ENCODE measurements at places on chromosomes 6 and 20. TPM values are rescaled to one million over a fixed set of nuclear protein-coding genes. Genes with fewer than 3 reads are reported as not detected.

TPX2 gene
- 54.6 TPM for polyA plus RNA-seq

DNA sequence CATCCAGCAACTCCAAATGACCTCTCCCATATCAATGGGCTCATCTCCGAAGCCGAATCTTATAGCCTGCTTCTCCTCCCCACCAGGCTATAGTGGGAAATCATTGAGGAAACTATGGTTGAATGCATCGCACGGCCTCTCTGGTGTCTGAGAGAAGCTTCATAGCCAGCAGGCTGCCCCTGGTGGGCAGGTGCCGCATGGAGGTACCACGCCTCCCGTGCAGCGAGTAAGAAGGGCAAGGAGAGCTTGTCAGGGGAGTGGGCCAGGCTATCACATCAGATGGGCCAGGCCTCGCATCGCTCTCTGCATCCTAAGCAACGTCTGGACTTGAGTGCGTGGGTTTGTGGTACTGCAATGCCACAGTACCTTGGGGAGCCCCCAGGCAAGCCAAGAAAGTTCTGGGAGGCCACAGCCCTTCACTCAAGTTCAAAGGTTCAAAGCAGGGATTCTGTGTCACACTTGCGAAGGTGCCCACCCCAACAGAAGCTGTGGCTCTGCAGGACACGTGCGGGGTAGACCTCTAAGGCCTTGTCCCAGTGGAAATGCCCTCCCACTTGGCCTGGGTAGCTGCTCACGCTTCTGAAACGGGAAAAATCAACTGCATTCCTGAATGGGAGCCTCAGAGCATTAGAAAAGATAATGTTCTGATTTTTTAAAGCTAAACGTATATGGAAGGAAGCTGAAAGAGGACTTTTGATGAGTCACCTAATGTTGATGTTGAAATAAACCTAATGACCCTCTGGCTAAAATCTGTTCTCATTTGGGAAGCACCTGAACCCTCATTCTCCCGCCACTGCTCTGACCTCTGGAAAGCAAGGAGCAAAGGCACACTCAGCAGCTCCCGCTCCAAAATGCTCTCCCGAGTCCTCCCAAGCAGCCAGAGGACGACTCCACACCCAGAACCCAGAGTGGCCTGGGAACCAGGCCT, 8.4 kb upstream of the IRF4 start:
- DNase-seq = no peak

- DNase-seq = no peak
These were observed 20.1 kb downstream of the IGF2R start for GRCh38 chr6:159988983-159989454.

MAP3K5 gene
- 2.9 TPM for polyA plus RNA-seq

WFDC5 gene
- not detected for polyA plus RNA-seq

- DNase-seq = no peak
These were observed 20.9 kb upstream of the EPM2A start for GRCh38 chr6:145756170-145756662.

DNA sequence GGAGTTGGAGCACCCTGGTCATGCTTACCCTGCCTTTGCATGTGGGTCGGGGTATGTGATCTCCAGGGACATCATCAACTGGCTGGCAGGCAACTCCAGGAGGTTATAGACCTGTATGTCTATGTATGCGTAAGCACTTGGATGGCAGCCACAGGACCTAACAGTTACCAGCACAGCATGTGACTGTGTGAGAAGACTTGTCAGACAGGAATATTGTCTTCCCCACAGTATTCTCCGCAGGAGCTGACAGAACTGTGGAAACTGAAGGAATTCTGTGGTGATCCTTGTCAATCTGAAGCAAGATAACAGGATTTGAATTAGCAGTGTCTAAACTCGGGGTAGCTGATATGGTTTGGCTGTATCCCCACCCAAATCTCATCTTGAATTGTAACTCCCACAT, 59.2 kb downstream of the TMEM244 start:
- no peak for DNase-seq

- DNase-seq = no peak
These were observed 23.5 kb downstream of the PLEKHG1 start for GRCh38 chr6:150622941-150623874.

DNA sequence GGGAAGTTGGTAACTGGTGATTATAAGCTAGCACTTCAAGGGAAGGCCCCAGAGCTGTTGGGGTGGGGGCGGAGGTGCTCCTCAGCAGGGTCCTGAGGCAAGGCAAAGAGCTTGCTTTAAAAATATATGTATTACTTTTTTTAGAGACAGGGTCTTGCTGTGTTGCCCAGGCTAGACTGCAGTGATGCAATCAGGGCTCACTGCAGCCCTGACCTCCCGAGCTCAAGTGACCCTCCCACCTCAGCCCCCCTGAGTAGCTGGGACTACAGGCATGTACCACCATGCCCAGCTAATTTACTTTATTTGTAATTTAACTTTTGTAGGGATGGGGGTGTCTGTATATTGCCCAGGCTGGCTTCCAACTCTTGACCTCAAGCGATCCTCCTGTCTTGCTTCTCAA, 87.2 kb downstream of the MYB start:
- no peak for DNase-seq

GRCh38 chr20:10848810-10849370, 175.1 kb upstream of the JAG1 start:
- no peak for DNase-seq

DNA sequence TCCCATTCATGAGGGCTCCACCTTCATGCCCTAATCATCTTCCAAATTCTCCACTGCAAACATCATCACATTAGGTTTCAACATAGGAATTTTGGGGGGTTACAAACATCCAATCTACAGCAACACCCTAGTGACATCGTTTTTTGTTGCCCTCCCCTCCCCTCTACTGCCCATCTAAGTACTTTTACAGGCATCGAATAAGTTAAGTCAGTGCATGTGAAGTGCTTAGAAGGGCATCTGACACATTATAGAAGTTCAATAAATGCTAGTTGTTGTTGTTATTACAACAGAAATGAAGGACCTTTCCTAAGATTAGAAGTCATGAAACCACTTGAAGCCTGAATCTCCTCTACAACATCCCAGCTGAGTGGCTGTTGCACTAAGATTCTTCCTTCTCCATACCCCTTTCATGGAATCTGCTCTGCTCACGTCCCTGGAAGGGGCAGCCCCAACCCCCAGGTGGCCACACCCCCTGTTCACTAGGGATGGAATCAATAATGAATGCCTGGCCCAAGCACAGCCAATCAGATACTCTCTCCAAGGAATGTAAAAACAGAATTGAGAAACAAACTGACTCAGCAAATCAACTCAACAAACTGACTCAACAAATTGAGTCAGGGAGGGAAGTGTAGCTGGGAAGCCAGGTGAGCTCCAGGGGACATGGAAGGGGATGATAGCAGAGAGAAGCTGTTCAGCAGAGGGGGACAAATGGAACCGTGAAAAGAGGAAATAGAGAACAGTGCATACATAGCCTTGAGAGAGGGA, 3.9 kb upstream of the LRP11 start:
- no peak for DNase-seq

DNA sequence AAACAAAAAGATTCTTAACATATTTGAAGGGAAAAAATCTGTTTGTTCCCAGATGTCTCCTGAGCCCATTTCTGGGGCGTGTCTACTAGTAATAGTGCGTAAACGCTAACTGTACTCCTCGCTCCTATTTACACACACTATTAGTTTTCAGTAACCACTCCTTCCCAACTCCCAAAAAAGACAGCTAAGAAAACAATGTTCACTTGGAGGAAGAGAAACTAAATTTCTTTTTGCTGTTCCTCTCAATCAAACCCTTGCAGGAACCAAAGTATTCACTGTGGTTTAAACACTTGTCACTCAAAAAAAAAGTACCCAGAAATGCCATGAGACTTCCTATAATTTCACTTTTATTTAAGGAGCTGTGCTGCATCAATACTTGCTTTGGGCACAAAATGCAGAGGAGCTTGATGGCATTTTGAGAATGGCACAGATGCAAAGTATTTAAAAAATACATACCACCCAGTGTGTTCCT, 118.2 kb downstream of the BACH2 start:
- DNase-seq = no peak

HLA-DOB gene
- polyA plus RNA-seq = 0.27 TPM

DNA sequence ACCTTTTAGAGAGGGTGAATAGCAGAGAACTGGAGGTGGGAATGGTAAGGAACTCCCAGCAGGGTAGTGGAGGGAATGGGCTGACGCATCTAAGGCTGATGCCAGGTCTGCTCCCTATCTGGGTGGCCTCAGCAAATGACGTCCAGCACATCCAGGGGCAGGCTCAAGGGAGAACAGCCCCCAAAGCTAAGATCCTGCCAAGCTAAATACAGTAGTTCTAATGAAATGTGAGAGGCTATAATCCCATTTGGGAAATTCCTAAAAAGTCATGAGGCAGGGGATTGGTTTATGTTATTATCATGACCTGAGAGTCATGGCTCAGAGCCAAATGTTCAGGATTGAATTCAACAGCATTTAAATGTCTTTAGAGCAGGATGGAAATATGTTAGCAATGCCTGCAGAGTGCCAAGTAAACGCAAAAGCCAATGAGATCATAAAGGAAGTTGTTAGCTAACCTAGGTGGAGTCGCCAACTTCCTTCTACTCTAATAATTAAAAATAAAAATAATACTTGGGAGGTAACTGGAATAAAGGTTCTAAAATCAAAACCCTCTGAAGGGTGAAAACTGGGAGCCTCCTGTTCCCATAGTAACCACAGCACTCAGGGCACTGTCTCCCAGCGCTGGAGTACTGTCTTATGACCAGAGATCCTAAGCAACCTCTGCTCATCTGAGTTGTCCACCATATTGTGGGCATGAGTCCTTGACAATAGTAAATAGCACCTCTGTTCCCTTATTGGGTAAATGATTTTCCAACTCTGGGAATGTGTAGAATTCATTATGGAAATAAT, 34.8 kb downstream of the IYD start:
- DNase-seq = peak; percentile 83

- DNase-seq = no peak
These were observed 5.9 kb downstream of the ESF1 start for GRCh38 chr20:13778827-13779226.

GRCh38 chr6:36544228-36544627, 3.1 kb downstream of the STK38 start:
- no peak for DNase-seq

GRCh38 chr20:33846291-33846935, 35.3 kb downstream of the CHMP4B start:
- no peak for DNase-seq

MUCL3 gene
- polyA plus RNA-seq = 0.03 TPM

- no peak for DNase-seq
These were observed 1.6 kb downstream of the RNF182 start for GRCh38 chr6:13926378-13926777.

DPPA5 gene
- not detected for polyA plus RNA-seq

RBCK1 gene
- 109 TPM for polyA plus RNA-seq

TIAM2 gene
- 20.6 TPM for polyA plus RNA-seq

GRCh38 chr6:154363821-154364220, 7.2 kb upstream of the IPCEF1 start:
- no peak for DNase-seq

DNA sequence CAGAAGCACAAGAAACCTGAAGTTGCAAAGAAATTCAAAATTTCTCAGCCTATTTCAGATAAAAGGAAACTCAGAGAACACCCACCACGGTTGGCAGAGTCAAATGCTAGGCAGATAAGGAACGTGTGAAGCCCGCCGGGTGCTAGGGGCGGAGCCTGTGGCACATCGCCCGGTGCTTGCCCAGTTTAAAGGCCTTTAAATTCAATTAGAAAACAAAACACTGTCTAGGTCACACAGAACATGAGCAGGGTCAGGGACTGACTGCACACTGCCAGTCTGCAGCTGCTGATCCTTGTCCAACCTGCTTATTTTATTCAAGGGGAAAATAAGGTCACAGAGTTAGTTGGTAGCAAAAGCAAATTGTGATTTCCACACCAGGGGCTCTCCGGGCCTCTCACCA, 75.8 kb downstream of the PSMG4 start:
- no peak for DNase-seq

ID4 gene
- polyA plus RNA-seq = 41.8 TPM

GRCh38 chr6:9927275-9927674, 487.6 kb downstream of the TFAP2A start:
- DNase-seq = no peak

DNA sequence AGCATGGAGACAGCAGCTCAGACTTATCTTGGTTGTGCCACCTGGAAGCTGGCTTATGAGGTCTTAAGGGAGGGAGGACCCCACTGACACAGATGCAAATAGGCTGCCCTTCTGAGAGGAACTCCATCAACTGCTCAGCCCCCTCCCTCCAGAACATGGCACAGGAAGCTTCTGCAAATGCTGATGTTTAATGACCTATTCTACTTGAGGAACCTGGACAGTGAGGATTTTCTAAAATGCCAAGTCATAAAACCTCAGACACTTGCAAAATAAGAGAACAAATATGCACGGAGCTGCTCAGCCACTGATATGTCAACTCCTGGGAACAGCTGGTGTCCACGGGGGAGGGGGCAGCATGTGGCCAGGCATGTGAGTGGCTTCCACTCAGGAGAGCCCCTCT, 3.5 kb downstream of the CST9 start:
- no peak for DNase-seq

Data from left renal pelvis (tissue), 4 donors.